Activated CD4-positive, CD25-positive, alpha-beta regulatory T cell treated with anti-CD3 and anti-CD28 coated beads, Interleukin-2, amount 50 U/mL, for 24 hours (primary cell): ENCODE measurements at places on chromosomes 11 and 22.

DNA sequence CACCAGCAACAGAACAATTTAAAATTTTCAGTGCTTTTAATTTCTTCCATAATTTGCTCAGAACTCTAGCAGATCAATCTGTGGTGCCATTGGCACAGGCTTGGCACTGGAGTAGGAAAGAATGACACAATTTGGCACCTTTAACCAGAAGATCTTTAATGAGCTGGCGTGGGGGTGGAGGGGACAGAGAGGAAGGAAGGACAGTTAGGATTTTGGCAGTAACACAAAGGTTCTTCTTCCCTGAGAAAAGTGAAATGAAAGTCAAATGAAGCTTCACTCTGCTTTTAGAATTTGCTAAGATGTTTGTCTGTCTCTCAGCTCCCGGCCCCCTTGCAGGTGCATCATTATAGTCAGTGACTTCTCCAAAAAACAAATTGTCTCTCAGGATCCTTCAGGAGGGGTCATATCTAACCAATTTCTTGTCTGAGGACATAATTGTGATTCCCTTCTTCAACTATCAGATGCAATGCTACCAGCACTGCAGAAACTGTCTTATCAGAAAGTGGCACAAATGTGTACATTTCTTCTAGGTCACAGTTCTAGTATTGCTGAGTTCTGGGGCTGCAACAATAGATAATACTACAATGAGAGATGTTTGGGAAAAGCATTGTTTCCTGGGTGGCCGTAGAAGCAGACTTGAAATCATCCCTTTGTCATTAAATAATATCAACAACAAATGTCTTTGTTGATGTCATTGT lies 66.8 kb downstream of the CSTPP1 start:
- no peak for ATAC-seq

DNA sequence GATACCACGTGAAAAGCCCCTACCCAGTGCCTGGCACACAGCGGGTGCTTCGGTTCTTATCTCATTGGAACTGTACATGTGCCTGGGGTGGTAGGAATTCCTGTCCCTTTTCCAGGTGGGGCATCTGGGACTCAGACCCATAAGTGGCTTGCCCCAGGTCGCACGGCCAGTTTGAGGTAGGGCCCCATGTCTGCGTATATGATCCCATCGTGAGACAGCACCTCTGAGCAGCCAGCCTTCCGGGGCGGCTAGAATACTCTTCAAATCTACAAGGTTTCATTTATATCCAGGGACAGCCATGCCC lies 33.5 kb upstream of the SMIM38 start:
- ATAC-seq: no peak

GRCh38 chr11:84501750-84502149 lies 1125.4 kb downstream of the DLG2 start:
- no peak for ATAC-seq

DNA sequence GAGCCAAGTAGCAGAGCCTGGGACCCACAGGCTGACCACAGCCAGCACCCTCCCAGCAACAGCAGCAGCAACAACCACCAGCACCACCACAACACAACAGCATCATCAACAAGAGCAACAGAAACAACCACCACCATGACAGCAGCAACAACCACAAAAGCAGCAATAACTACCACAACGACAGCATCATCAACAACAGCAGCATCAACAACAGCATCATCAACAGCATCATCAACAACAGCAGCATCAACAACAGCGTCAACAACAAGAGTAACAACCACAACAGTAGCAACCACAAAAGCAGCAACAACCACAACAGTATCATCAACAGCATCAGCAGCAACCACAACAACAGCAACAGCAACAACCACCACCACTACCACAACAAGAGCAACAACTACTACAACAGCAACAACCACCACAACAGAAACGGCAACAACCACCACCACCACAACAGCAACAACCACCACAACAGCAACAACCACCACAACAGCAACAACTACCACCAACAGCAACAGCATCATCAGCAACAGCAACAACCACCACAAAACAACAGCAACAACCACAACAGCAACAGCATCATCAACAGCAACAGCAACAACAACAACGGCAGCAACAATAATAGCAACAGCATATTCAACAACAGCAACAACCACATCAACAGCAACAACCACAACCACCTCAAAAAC lies 22.1 kb upstream of the FGF3 start:
- ATAC-seq: no peak

- no peak for ATAC-seq
These were observed 559.1 kb downstream of the MIAT start for GRCh38 chr22:27216444-27216843.

DNA sequence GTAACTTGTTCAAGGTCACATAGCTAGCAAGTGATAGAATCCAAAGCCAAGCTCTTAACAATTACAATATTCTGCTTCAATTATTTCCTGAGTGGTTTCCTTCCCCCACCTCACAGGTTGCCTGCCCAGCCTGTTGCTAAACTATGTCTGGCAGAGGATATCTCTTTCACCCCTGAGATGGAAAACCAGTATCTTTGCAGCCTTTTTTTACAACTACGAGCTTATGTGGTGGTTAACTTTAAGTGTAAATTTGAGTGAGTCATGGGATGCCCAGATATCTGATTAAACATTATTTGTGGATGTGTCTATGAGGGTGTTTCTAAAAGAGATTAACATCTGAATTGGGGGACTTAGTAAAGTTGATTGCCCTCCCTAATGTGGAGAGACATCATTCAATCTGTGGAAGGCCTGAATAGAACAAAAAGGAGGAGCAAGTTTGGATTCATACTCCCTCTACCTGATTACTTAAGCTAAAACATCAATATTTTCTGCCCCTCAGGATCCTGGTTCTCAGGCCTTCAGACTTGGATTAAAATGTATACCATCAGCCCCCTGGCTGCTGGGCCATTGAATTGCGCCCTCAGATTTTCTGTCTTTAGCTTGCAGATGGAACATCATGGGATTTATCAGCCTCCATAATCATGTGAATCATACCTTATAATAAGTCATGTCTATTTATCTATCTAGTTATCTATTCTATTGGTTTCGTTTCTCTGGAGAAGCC lies 911.9 kb downstream of the METTL15 start:
- ATAC-seq: no peak

DNA sequence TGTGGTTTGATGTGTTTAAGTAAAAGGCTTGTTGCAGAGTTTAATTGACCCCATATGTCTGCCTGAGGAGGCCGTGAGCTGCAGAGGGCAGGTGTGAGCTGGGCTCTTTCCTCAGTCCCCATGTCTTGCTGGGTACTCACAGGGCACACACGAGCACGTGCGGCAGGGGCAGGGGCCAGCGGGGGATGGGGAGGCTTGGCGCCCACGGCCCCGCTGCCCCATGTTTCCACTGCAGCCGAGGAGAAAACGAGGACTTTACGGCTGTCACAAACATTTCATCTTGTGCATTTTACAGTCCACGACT lies 24.7 kb upstream of the CCDC188 start:
- no peak for ATAC-seq

DNA sequence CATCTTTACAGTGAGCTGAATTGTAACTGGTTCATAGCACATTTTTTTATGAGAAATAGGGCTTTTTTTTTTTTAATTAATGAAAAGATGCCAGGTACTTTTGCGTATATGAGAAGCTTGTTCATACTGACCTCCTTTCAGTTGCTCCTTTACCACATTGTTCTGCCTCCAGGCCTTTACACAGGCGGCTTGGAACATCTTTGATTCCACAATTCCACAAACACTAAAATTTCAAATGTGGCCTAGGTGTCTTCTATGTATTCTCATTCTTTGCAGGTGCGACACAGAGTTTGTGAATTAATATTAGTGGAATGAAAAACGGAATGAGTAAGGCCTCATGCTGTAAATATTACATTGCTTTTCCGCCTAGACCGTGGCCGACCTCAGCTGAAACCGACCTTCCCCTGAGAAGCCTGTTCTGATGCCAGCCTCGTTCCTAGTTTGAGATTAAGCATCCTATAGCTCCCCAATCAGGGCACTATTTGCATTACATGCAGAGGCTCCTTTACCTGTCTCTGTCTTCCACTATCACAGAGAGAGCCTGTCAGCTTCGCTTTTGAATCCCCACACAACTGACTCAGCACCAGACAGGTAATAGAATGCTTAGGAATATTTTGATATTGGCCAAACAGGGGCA lies 125.8 kb downstream of the LDLRAD3 start:
- no peak for ATAC-seq

- no peak for ATAC-seq
These were observed 32.1 kb downstream of the SERPIND1 start for GRCh38 chr22:20805972-20806471.

DNA sequence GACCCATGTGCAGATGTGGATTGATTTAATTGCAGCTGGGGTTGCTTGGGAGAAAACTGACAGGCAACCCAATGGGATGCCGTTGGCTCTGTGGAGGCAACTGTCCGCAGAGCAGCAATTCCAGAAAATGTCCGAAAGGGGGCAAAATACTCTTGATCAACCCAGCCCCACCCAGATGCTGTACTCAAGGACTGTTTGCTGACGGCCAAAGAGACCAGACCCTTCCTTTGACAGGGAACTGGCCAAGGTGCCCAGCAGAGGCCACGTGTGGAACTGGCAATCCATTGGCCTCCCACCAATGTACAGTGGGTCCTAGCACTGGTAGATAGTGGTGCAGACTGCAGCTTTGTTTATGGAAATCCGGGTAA lies 29.7 kb upstream of the KCNA4 start:
- no peak for ATAC-seq

- ATAC-seq: no peak
These were observed 30.6 kb downstream of the NNMT start for GRCh38 chr11:114326776-114327175.

- no peak for ATAC-seq
These were observed 4.3 kb downstream of the GRK2 start for GRCh38 chr11:67270256-67271204.

DNA sequence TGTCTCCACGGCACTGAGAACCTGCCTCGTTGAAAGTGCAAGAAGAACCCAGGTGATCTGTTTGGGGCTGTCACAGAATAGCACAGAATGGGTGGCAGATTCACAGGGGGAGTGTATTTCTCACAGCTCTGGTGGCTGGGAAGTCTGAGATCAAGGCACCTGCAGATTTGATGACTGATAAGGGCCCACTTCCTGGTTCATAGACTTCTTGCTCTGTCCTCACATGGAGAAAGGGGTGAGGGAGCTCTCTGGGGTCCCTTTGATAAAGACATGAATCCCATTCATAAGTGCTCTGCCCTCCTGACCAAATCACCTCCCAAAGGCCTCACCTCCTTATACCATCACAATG lies 198.5 kb upstream of the SORL1-AS1 start:
- no peak for ATAC-seq

DNA sequence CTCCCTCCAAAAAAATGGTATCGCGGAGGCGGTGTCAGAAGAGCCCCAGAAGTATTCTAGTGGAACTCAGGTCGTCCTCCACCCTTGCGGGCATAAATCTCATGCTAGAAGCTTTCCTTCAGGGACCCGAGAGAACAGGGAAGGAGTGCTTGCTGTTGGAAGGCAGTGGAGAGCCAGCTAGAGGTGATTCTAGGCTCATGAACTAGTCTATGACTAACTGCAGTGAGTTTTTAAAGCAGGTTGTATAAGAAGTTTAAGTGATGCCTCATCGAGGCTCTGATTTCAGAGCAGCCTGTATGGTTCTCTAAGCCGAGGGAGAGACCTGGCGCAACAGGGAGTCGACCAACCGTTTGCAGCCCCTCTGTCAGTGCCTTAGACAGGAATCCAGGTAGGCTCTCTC lies 85.7 kb downstream of the TBC1D22A start:
- no peak for ATAC-seq

DNA sequence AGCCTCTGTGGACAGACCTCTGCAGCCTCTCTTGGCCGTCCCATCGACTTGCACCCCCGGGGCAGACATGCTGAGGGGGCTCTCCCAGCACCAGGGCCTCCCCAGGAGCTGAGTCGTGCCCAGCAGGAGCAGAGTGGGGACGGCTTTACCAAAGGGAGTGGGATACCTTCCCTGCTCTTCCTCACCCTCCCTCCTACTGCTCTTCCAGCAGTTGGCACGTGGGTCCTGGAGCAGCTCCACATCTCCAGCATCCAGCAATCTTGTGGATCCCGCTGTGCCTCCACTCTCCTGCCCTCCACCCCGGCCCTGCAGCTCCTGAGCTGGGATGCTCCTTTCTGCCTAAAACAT lies 854.0 kb downstream of the BRD1 start:
- no peak for ATAC-seq

GRCh38 chr11:17258670-17259069 lies 17.9 kb upstream of the NUCB2 start:
- ATAC-seq: no peak

- ATAC-seq: peak; percentile 92
These were observed 13.5 kb downstream of the CD59 start for GRCh38 chr11:33722590-33723234.

DNA sequence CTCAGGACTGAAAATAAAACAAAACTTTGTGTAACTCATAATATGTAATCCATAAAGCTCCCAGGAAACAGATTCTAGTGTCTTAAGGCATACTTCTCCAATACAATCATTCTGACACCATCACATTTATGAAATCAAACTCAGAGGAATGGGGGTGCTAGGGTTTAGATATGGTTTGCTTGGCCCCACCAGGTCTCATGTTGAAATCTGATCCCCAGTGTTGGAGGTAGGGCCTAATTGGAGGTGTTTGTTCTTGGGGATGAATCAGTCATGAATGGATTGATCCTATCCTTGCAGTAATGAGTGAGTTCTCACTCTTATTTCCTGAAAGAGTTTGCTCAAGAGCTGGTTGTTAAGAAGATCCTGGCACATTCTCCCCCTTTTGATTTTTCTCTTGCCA lies 380.9 kb downstream of the ETS1 start:
- ATAC-seq: no peak

DNA sequence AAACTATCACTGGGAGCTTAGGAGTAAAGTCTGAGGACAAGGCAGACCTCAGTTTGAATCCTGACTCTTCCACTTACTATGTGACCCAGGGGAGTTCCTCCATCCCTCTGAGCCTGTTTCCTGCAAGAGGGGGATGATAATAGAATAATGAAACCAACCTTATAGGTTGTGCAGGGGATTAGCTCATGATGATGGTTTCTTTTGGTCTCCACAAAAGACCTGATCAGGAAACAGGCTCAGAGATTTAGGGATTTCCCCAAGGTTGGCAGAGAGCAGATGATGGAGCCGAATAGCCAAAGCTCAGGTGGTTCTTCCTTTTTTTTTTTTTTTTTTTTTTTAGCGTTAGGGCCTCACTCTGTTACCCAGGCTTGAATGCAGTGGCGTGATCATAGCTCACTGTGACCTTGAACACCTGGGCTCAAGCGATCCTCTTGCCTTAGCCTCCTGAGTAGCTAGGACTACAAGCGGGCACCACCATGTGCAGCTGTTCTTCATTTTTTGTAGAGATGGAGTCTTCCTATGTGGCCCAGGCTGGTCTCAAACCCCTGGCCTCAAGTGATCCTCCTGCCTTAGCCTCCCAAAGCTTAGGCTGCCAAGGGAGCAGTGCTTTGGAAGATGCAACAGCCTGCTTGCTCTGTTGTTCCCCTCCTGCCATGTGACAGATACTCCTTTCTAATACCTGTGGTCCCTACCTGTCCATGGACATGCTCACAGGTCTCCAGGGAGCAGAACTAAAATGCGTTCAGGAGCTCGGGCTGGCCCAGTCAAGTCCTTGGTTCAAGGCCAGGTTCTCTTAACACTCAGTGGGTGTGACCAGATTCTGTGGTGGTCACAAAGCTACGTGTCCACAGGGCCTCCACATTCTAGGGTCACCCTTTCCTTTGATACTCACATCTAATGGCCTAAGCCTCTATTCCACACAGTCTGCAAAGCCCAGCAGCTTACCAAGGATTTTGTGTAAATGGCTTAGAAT lies 22.3 kb downstream of the PATZ1 start:
- ATAC-seq: peak; percentile 27
